A549 treated with CpdA at 1 μM for 4 hours (cell line): ENCODE measurements at places on chromosomes 6 and 20. TPM values are rescaled to one million over a fixed set of nuclear protein-coding genes. Genes with fewer than 3 reads are reported as not detected.

HSPA1L gene
- total RNA-seq, result 1.3 to 2.2 TPM (median 2.1 TPM) in 5 replicates

OVOL2 gene
- total RNA-seq, result 0.18 to 0.38 TPM (median 0.22 TPM) in 5 replicates

IRF4 gene
- 0.08 to 0.30 TPM (median 0.14 TPM) in 5 replicates for total RNA-seq

PNLDC1 gene
- 0.11 TPM in 1 of 5 replicates, not detected in the others for total RNA-seq

ADGRF1 gene
- 0.05 to 0.06 TPM in 2 of 5 replicates, not detected in the others for total RNA-seq

NINL gene
- total RNA-seq, result 13.0 to 17.6 TPM (median 13.6 TPM) in 5 replicates

PLA2G7 gene
- 0.03 to 0.07 TPM in 2 of 5 replicates, not detected in the others for total RNA-seq

PNPLA1 gene
- total RNA-seq, result 0.05 TPM in 1 of 5 replicates, not detected in the others

VSTM2L gene
- total RNA-seq, result 5.8 to 9.3 TPM (median 6.3 TPM) in 5 replicates

ATAT1 gene
- 5.1 to 6.5 TPM (median 6.0 TPM) in 5 replicates for total RNA-seq

C6orf163 gene
- total RNA-seq, result 0.24 to 0.54 TPM (median 0.27 TPM) in 5 replicates

SCRT2 gene
- total RNA-seq, result not detected in 5 replicates

AKAP7 gene
- 2.1 to 3.5 TPM (median 2.6 TPM) in 5 replicates for total RNA-seq

SLC13A3 gene
- 0.05 to 0.09 TPM in 2 of 5 replicates, not detected in the others for total RNA-seq

HLA-DPB1 gene
- not detected in 5 replicates for total RNA-seq

SSR1 gene
- 72.7 to 87.5 TPM (median 77.9 TPM) in 5 replicates for total RNA-seq

SIRPB1 gene
- total RNA-seq, result 0.57 to 0.80 TPM (median 0.65 TPM) in 5 replicates

AHI1 gene
- 7.4 to 12.3 TPM (median 9.1 TPM) in 5 replicates for total RNA-seq

PCSK2 gene
- not detected in 5 replicates for total RNA-seq

POFUT1 gene
- 37.9 to 46.1 TPM (median 40.2 TPM) in 5 replicates for total RNA-seq

OSER1 gene
- total RNA-seq, result 45.8 to 57.0 TPM (median 53.3 TPM) in 5 replicates

SNX14 gene
- total RNA-seq, result 31.2 to 50.5 TPM (median 37.0 TPM) in 5 replicates

POU3F2 gene
- total RNA-seq, result 0.02 TPM in 2 of 5 replicates, not detected in the others

WFDC12 gene
- not detected in 5 replicates for total RNA-seq

MYBL2 gene
- total RNA-seq, result 72.2 to 81.5 TPM (median 78.1 TPM) in 5 replicates

LINC00237 gene
- total RNA-seq, result not detected in 5 replicates

PGM3 gene
- total RNA-seq, result 24.1 to 31.1 TPM (median 28.3 TPM) in 5 replicates

CTCFL gene
- total RNA-seq, result 0.12 TPM in 1 of 5 replicates, not detected in the others

SIM1 gene
- not detected in 5 replicates for total RNA-seq

TFAP2D gene
- total RNA-seq, result not detected in 5 replicates

TP53TG5 gene
- total RNA-seq, result not detected in 5 replicates

THBS2 gene
- total RNA-seq, result 0.03 TPM in 1 of 5 replicates, not detected in the others

COL11A2 gene
- total RNA-seq, result 0.76 to 1.2 TPM (median 0.82 TPM) in 5 replicates

IL20RA gene
- total RNA-seq, result 0.03 to 0.09 TPM in 2 of 5 replicates, not detected in the others

MRS2 gene
- total RNA-seq, result 19.2 to 23.2 TPM (median 20.4 TPM) in 5 replicates

SPDEF gene
- total RNA-seq, result 1.7 to 3.0 TPM (median 2.6 TPM) in 5 replicates

FAM83B gene
- 0.06 to 0.14 TPM (median 0.07 TPM) in 4 of 5 replicates, not detected in the other for total RNA-seq

TOMM6 gene
- total RNA-seq, result 286 to 319 TPM (median 299 TPM) in 5 replicates

SPATA2 gene
- 8.0 to 9.6 TPM (median 8.3 TPM) in 5 replicates for total RNA-seq

CD93 gene
- not detected in 5 replicates for total RNA-seq

BEND6 gene
- 0.84 to 1.4 TPM (median 1.2 TPM) in 5 replicates for total RNA-seq

NR2E1 gene
- 0.03 to 0.09 TPM (median 0.05 TPM) in 3 of 5 replicates, not detected in the others for total RNA-seq

CALHM4 gene
- not detected in 5 replicates for total RNA-seq

BMP7 gene
- total RNA-seq, result 0.32 to 1.0 TPM (median 0.73 TPM) in 5 replicates

CCM2L gene
- total RNA-seq, result 0.42 to 0.92 TPM (median 0.50 TPM) in 5 replicates

TMEM14B gene
- 137 to 161 TPM (median 145 TPM) in 5 replicates for total RNA-seq

SLCO4A1 gene
- 4.5 to 9.1 TPM (median 8.6 TPM) in 5 replicates for total RNA-seq

ANGPT4 gene
- 0.03 TPM in 1 of 5 replicates, not detected in the others for total RNA-seq

FHL5 gene
- not detected in 5 replicates for total RNA-seq
